Activated CD4-positive, alpha-beta T cell treated with anti-CD3 and anti-CD28 coated beads, Interleukin-2, amount 10 ng/mL, durations not matched to agents 24 days and 14 days (primary cell): ENCODE measurements at places on chromosomes 12 and 14. TPM values are rescaled to one million over a fixed set of nuclear protein-coding genes. Genes with fewer than 3 reads are reported as not detected.

DNA sequence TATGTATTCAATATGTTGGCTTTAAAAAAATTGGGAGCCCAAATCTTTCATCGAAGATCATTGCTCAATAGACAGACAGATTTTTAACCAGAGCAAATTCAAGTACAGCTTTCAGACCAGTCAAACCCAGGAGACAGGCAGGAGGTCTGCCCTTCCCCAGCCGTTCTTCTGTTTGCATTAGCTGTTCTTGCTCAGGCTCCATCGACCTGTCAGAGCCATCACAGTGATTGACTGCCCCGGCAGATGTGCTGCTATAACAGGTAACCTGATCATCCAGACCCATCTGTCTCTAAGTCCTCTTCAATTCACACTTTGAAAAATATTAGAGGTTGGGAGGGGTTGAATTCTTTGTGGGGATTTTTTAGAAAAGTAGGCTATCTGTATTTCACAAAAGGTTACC, 453.5 kb downstream of the FOXG1 start:
- DNase-seq, result no peak

GRCh38 chr12:34033628-34034296, 11.5 kb downstream of the ALG10 start:
- DNase-seq, result no peak

DNA sequence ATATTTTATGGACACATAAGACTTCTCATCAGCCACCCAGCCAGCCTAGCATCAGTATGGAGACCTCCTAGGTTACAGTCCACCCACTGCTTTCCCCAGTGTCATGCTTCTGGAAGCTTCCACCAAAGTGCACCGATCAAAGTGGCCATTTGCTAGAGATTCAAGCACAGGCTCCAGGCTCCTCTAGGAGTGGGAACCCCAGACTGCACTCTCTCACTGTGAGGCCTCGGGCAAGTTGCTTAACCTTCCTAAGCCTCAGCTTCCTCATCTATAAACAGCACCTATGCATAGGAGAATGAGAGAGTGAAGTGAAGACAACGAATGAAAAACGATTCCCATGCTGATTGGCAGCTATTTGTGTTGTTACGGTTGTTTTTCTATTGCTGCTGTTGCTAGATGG, 94.4 kb downstream of the DICER1 start:
- no peak for DNase-seq

DNA sequence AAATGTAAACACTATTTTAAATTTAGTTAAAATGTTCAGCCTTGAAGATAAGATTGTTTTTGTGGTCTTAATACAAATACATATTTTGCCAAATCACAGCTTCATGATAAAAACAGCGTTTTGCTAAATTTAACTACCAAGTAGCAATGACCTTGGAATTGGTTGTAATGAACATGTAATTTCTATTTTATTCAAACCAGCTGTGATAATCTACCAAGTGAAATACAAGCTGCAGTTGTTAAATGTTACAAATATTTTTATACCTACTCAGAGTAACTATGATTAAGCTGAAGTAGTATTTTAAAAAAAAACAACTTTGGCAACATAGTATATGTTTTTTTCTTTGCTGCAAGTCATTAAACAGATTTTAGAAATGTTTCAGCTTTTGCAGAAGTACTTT, 96.2 kb downstream of the CPSF2 start:
- no peak for DNase-seq

DNA sequence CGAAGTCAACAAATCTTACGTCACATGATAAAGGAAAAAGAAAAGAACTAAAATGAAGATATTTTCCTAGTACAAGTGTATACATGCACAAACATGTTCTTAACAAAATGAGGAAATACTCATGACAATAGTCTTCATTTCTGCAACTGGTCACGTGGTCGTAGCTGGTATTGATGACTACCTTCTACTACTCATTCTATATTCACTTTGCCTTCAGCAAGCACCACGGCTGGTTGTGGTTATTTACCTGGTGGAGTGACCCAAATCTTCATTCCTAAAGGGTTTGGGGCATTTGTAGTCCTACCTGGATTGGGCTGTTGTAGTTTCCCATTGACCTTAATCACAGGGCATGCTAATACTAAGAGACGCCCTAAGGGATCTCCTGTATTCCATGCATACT, 51.2 kb downstream of the FIGNL2 start:
- no peak for DNase-seq

DNA sequence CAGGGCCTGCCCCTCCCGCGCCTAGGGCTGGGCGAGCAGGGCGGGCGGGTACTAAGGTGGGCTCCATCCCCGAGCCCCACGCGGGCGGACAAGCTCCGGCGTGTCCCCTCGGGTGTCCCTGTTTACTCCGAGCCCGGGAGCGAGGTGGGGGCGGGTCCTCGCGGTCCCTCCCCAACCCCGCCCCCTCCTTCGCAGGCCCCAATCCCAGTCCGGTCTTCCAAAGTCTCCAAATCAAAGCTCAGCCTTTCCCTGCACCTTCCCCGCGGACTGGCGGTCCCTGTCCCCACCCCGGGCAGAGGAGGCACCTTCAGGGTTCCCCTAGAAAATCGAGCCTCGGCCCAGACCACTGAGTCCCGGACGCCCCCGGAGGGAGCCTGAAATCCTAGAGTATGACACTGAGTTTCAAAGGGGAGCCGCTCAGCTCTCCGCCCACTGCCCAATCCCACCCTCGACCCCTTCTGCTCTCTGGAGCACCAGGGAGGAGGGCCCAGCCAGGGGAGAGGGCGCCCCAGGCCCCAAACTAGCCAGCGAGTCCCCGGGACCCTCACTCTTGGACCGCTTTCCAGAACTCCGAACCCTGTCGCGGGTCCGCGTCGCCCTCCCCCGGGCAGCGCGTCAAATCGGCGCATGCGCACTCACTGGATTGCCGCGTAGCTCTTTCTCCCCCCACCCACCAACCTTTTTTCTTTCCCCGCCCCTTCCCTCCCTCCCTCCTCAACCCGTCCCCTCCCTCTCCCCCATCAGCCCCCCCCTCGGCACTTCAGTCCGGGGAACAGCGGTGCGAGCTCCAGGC, at the start of gene LRP1:
LRP1 (plus strand) TSS at position 758 of the 793 bp plus-strand sequence. CDS start 482 bp downstream, outside the sequence.
- peak; percentile 92 for DNase-seq

DNA sequence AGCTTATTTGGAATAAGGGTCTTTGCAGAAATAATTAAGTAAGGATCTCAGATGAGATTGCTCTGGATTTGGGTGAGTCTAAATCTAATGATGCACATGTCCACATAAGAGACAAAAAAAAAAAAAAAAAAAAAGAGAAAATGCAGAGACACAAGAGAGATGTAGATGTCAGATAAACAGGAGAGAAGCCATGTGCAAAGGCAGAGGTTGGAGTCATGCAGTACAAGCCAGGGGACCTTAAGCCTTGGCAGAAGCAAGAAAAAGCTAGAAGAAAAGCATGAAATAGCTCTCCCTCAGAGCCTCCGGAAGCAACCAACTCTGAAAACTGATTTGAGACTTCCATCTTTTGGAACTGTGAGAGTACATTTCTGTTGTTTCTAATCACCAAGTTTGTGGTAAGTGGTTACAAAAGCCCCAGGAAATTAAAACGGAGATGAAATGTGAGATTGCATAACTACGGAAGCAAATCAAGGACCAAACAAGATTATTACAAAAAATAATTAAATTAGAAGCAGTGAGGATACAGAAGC, 1304.0 kb upstream of the SEL1L start:
- DNase-seq, result no peak

DNA sequence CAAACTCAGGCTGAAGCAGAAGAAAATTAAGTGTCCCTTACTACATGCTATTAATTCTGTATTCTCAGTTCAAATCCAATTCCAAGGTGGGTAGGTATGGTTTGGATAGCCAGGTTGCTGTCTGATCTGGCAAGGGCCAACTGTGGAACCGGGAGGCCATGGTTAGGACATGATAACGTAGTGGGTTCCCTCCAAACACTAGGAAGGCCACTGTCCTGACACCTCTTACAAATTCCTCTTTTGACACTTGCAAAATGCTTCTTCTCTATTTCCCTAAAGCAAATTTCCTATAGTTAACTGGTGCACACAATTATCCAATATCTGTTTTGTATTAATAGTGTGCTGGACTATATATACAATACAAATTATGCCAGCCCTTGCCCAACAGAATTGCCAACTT, 70.8 kb downstream of the RNF34 start:
- no peak for DNase-seq

DNA sequence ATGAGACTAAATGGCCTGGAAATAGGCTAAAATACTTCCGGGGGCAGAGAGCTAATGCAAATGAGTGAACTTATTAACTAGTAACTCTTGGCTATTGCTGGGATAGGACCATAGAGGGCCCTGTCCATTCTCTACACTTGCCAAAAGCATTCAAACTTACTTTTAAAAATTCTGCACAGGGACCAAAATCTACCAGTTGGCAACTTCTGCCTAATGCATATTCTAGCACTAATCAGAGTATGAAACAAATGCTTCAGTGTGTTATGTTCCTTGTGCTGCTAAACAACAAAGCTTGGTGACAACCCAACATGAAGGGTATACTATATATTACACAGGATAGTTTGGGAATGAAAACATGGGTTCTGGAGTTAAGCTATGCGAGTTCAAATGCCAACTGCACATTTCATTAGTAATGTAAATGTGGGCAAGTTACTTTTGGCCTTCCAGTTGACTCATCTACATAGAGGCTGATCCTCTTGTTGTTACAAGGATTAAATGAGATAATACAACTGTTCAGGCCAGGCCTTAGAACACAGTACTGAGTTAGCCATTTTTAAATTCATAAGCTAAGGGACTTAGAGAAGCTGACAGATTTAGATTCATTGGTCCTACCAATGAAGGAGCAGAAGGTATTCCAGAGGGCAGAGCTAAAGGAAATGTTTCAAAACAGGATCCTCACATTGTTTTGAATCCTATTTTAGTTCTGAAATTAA, 32.4 kb downstream of the HIGD1C start:
- no peak for DNase-seq

DNA sequence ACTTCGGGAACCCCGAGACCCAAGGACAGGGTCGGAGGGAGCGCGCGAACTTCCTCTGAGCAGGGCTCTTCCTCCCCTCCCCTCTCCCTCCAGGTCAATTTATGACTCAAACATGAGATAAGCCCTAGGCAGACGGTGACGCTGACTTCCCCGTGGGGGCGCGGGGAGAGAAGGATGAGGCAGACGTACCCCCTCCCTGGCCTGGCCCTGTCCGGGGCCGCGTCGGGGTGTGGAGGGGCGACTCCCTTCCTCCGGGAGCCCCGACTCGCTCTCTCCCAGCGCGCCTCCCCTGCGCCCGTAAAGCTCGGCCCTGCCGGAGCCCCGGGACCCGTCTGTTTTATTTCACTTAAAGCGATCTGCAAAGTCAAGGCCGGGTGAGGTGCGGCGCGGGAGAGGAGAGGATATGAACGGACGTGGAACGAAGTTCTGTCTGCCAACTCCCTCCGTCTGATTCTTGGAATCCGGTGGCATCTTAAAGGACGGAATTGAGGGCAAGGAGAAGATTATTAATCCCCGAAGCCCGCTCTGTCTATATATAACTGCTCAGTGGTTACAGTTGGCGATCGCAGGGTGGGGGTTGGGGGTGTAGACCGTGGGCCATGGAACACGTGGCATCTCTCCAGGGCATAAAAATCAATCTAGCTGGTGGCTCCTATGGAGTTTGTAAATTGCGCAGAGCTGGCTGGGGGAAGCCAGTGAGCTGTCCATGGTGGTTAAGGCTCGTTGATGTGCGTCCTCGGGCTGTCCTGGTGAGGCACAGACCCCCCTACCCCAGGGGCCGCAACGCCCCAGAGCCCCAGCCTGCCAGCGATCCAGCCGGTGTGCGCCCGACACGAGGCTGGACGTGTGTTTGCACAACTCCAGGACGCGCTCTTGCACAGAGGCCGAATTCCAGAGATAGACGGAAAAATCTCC, 2.9 kb upstream of the PTHLH start:
- DNase-seq, result no peak

GRCh38 chr12:24544368-24544767, 404.5 kb downstream of the BCAT1 start:
- no peak for DNase-seq

GRCh38 chr12:120095736-120096135, 20.8 kb downstream of the RAB35 start:
- no peak for DNase-seq

The TAS2R46 gene
- total RNA-seq, result 1.3 and 2.2 TPM in 2 replicates

The ASIC1 gene
- total RNA-seq, result 17.6 and 19.7 TPM in 2 replicates

The PLEKHH1 gene
- total RNA-seq, result 1.5 and 1.7 TPM in 2 replicates

The PTPRB gene
- total RNA-seq, result not detected in 2 replicates

The RNASE7 gene
- total RNA-seq, result not detected in 2 replicates

The SPX gene
- total RNA-seq, result 0.59 and 1.0 TPM in 2 replicates

The TAPBPL gene
- total RNA-seq, result 31.9 and 33.0 TPM in 2 replicates

The MLXIP gene
- total RNA-seq, result 47.6 and 48.0 TPM in 2 replicates

The CLEC2B gene
- 13.0 and 13.1 TPM in 2 replicates for total RNA-seq

The ACVRL1 gene
- total RNA-seq, result not detected in 2 replicates
